ENCODE measurements at places on chromosomes 6 and 20.
A peak's percentile ranks its signal among the peaks of the same experiment; 100 is the strongest.

DNA sequence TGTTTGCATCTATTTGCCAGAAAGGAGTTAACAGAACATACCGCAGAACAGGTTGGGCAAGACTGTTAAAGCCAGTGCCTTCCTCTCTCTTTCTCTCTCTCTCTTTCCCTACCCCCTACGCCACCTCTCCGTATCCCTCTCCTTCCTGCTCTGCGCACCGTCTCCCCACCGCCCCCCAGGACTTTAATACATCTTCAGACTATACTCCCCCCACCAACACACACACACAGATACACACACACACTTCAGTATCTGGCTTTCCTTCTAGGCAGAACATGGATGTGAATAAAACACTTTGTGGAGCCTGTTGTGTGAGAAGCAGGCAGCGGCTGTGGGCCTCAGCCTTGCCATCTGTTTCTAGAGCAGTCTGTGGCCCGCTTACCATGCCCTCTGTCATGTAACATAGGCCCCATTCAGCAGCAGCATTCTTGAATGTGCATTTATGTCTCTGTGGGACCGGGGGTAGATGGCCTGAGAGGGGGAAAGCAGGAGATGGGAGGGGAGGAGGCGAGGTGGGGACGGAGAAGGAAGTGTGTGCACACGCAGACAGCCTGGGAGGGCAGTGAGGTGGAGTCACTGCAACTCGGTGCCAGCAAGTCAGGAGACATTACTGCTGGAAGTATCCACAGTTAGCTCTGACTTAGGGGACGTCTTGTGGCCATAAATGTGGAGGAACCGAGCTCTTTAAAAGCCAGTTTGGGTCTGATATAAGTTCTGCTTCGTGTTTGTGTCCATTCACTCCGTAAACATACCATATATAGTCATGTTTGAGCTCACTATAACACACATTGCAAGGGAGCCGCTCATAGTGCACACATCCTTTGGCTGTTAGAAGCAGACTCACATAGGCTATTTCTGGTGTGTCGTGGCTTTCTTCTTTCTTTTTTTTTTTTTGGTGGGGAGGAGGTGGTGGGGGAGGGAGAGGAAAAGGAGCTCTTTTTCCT lies 38.4 kb downstream of the RREB1 start:
- no peak for DNase-seq

- DNase-seq = no peak
Observed at GRCh38 chr6:38646166-38646878, 6.6 kb upstream of the BTBD9 start.

- no peak for DNase-seq
Observed at GRCh38 chr20:61896058-61896961, 169.4 kb downstream of the TAF4 start.

- no peak for DNase-seq
Observed at GRCh38 chr20:59690101-59690500, 85.8 kb downstream of the PHACTR3 start.

DNA sequence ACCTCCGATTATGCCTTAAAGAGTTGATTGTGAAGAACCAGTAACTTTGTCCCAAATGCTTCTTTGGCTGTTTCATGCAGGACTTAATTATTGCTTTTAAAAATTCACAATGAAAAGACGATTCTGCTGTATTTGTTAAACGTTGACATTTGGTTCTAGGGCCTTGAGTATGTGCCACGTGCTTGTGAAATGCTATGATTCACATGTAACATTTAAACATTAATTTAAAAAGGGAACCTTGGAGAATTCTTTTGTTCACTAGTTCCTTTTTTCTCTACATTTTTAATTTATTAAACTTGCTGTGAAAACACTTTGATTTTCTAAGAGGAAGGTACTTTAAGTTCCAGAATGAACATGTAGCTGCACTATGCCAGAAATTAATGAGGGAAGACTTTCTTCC lies 9.5 kb downstream of the GZF1 start:
- no peak for DNase-seq

DNA sequence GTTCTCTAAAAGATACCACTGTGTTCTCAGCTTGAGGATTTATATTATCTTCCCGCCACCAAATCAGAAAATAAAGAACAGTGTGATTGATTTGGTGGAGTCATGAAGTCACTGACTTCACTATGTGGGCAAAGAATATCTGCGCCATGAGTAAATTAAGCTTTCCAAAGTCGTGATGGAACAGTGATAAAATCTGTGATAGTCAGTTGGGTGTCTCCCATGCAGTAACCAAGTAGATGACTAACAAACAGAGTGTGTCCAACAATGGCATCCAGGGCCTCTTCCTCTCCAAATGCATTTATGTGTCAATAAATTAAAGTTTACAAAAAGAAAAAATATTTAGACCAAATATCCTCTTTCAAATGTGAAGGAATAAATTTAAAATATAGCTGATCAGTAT lies 87.0 kb upstream of the DST start:
- DNase-seq = no peak

GRCh38 chr20:33658929-33659328 lies 3.2 kb upstream of the C20orf144 start:
- DNase-seq = no peak

GRCh38 chr20:10074513-10074912 lies 39.7 kb downstream of the ANKEF1 start:
- DNase-seq = no peak

- no peak for DNase-seq
Observed at GRCh38 chr6:133818320-133818719, 70.6 kb upstream of the TCF21 start.

DNA sequence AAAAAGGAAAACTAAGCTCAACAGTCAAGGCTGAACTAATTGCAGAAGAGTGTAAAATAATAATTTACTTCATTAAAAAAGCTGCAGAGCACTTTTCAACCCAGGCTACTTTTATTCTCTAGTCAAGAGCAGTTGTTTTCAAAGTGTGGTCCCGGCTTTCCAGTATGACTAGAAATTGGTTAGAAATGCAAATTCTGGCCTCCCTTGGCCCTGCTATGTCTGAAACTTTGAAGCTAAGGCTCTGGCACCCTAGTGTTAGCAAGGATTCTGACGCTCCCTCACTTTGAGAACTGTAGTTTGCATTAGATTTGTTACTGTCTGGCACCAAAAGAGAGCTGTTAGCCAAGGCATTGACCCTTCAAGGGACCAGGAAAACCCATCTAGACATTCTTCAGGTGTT lies 9.5 kb upstream of the NXT1 start:
- DNase-seq = no peak

GRCh38 chr20:63498960-63499337 lies at the start of gene EEF1A2:
Gene EEF1A2 (minus strand): TSS chr20:63499083. CDS start chr20:63497763, 1,320 bp downstream.
- no peak for DNase-seq

GRCh38 chr6:113137426-113137825 lies 719.7 kb upstream of the MARCKS start:
- no peak for DNase-seq

DNA sequence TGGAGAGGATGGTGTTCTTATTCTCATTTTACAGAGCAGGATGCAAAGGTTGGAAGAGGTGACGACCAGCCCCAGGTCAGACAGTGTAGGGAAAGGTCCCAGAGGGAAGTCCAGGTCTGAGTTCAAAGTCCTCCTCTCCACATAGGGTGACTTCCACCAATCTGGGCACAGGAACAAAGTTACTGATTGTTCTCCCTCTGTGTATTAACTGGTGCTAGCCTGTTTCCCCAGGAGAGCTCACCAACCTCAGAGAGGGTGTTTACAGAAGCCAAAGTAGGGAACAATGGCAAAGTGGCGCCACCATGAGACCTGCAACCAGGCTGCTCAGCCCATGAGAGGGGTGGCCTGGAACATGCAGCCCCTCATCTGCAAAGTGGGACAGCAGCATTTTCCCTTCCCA lies 16.8 kb upstream of the SIRPB1 start:
- no peak for DNase-seq

- no peak for DNase-seq
Observed at GRCh38 chr6:154170106-154170505, 131.1 kb downstream of the OPRM1 start.

DNA sequence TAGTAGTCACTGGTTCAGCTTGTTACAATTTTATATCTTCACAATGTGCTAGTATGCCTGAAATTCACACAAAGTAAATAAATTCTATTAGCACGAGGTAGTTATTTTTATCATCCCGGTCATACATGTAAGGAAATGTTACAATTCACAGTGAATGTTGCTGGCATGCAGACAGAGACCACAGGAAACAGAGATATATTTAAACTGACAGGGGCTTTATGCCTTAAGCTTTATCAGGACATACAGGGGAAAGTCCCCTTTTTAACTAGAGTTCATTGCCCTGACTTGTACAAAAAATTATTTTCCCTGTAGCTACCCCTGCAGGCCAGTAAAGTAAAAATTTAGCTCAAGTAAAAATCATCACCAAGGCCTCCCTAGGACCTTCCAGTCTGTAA lies 712.0 kb upstream of the NRSN1 start:
- peak; percentile 50 for DNase-seq

DNA sequence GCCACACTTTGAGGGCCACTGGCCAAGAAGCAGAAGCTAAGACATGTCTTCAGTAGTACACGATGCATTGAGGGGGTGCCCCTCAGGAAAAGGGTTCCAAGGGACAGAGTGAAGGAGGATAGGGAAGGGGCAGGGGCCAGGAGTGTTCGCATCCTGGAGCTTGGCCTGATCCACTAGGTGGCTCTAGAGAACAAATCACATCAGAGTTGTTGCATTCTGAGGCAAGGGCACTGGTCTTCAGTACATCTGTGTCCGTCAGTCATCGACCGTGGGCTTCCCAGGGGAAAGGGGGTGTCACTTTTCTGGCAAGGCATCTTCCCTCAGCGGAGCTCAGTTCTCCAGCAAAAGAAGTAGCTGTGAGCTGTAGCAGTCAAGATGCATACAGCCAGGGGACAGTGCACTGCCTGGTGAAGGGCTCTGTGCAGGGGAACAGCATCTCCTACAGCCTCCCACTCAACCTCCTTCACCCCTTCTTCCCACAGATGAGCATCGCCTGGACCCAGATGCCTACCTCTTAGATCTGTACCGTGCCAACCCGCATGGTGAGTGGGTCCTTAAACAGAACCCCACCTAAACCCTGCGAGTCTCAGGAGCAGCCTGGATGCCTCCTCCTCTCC lies 47.8 kb downstream of the ARHGAP40 start:
- no peak for DNase-seq

GRCh38 chr6:6771224-6771945 lies 182.9 kb downstream of the LY86 start:
- DNase-seq = no peak

DNA sequence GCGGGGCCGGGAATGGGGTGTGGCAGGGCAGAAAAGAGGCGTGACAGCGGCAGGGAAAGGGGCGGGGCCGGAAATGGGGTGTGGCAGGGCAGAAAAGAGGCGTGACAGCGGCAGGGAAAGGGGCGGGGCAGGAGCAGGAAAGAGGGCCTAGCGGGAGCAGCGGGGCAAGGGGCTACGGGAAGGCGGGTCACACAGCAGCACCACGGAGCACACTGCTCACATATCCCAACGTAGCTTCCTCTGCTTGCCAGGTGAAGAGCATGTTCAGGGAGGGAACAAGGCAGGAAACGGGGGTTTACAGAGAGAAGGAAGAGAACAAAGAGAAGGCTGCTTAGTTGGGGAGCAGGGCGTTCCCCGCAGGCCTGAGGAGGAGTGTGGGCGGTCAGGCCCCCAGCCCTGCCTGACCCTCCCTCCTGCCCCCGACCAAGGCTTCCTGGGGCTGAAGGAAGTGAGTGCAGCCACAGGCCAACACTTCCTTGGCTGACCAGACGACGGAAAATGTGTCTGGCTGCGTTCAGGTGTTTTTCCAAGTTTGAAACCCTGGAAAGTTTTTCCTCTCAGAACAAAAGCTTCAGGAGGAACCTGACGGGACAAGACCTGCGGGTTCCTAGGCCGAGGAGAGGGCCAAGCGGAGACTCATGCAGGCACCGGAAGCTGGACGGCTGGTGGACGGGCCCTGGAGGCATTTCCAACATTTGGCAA lies 13.8 kb downstream of the UCKL1 start:
- peak; percentile 16 for DNase-seq

GRCh38 chr6:111258010-111258409 lies 170.7 kb downstream of the SLC16A10 start:
- DNase-seq = no peak

DNA sequence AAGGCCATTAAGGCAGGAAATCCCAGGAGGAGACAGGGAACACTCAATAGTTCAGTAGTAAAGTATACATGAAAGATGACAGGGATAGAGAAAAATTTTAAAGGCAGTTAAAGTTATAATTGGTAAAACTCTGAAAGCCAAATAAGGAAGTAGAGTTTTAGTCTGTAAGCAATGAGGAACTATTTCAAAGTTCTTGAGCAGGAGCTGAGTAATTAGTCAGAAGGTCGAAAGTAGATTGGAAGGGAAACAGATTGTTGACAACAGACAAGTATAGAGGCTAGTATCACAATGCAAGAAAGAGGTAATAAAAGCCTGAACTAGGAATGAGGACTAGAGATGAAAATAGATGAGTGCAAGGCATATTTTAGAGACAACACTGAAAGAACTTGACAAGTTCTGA lies 150.3 kb downstream of the CDK19 start:
- DNase-seq = no peak

- DNase-seq = no peak
Observed at GRCh38 chr20:47466704-47467459, 34.8 kb upstream of the NCOA3 start.

- no peak for DNase-seq
Observed at GRCh38 chr20:41110930-41111577, 26.3 kb upstream of the PLCG1 start.

DNA sequence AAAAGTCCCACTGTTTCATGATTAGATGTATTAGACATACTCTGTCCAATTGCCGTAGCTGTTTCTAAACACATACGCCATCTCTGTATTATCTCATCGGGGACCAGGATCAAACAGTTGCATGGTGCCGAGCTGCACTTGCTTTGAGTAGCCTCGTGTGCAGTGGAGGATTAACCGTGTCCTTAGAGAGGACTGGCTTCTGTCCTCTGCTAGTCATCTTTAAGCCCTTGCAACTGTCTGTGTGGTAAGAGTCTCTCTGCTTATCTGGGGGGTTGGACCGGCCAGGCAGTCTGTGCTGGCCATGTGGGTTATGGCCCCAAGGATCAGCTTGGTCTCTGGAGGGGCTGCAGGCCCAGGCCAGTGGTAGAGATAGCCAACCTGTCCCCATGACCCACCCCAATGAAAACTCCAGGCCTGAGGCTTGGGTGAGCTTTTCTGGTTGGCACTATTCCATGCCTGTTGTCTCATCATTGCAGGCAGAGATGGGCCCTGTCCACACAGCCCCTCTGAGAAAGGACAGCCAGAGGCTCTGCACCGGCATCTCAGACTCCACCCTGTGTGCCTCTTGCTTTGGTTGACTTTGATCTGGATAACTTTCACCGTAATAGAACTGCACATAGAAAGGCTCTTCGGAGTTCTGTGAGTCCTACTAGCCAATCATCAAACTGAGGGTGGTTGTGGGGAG lies 137.3 kb upstream of the SNX9 start:
- DNase-seq = no peak

- peak; percentile 79 for DNase-seq
Observed at GRCh38 chr20:34190679-34191090, 50.5 kb upstream of the ASIP start.

DNA sequence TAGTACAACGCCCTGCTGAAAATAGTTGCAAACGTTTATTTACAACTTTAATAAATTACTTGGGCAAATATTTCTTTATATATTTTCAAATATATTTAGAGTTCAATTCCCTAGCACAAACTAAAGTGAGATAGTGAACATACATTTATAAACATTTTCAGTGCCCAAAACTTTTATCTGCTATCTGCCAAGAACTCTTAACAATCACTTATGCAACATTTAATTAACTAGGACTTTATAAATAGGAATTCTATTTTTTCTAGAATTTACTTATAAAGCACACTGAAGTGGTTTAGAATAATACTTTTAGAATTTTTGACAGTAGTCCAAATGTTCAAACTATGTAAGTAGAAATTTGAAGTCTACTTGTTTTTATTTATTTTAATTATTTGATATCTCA lies 452.6 kb upstream of the RGS17 start:
- no peak for DNase-seq

GRCh38 chr20:39752262-39752876 lies 790.2 kb downstream of the DHX35 start:
- no peak for DNase-seq

- no peak for DNase-seq
Observed at GRCh38 chr6:17933716-17934115, 53.7 kb downstream of the KIF13A start.
